Activated effector memory CD4-positive, alpha-beta T cell treated with anti-CD3 and anti-CD28 coated beads, Interleukin-2, amount 50 U/mL, for 16 hours (primary cell): ENCODE measurements at places on chromosomes 4 and X.

- DNase-seq = no peak
Measured at GRCh38 chr4:139791681-139792080, 126.1 kb downstream of the MGST2 start.

DNA sequence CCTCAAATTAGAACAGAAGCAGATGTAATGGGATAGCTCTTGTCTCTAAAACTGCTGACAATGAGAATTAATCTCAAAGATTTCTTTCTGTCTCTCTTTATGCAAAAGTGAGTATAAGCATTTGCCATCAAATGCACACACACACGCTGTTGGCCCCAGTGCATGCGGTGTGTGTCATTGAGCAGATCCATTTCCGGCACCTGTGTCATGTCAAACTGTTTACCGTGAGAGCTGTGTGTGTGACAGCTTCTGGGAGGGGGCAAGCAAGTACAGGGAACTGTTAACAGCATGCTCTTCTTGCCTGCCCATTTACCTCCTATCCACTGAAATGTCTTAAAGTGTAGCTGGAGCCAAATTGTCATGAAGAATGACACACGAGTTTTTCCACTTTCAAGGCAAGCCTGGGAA, 297.9 kb upstream of the FAT4 start:
- no peak for DNase-seq

DNA sequence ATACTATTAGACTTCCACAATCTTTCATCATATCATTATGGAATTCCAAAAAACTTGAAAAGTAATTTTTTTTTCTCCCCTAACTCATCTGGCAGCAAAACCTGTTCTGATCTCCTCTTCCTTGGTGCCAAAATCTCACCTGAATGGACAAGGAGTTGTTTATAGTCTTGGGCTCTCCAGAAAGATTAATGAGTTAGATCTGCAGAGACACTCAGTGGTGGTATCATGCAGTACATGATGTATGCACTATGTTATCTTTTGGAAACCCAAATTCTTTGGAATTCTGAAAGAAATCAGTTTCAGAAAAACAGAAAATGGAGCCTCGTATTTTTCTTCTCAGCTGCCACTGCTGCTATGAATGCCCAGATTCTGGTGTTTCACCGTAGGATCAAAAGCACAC, 11.7 kb downstream of the GPM6B start:
- DNase-seq = no peak

DNA sequence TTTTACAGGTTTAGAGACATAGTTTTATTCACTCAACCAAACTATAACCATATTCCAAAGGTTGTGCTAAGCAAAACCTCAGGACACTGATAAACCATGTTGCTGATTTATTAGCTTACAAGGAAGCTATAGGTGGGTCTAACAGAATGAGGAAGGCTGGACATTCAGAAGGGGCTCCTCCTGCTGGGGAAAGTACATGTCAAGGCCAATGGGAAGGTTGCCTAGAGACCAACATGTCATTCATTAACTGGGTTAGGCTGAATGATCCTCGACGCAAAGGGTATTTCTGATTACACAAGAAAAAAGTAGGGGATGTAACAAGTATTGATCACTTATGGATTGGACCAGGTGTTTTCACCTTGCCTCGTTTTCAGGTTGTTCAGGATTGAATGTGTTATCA, 30.3 kb downstream of the SLC10A6 start:
- DNase-seq = no peak

DNA sequence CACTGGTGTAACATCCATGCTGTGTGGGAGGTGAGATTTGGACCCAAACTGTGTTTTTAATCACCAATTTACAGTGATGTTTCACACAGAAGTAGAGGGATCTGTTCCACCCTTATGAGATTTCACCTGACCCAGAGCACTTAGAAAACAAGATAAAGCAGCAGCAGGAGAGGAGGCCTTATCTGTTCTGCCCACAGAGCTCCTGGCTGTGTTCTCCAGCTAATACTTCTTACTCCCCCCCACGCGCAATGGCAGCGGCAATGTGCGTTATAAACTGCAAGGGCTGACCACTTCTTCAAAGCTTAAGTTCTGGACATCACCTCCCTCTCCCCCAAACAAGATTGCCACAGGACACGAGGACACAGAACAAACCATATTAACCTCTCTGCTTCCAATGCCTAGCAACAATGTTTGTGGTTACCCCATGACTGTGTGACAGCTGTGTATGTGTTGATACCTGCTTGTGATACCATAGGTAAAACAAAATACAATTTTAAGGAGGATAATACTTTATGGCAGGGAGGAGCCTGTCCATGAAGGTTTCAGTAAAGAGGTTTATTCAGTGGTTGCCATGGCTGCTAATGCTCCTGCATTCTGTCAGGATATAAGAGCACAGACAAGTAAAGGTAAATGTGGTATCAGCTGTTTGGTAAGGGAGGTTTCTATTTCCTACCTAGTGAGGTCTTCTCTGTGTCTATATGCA, 210.0 kb downstream of the SOWAHB start:
- no peak for DNase-seq

DNA sequence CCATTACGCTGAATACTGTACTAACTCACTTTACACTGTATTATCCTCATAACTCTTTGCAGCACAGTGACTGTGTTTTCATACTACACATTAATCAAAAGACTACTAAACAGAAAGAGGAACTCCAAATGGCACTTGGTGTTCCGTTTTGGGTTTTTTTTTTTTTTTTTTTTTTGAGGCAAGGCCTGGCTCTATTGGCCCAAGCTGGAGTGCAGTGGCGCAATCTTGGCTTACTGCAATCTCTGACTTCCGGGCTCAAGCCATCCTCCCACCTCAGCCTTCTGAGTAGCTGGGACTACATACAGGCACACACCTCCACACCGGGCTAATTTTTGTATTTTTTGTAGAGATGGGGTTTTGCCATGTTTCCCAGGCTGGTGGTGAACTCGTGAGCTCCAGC, 10.7 kb downstream of the KLHL8 start:
- no peak for DNase-seq

DNA sequence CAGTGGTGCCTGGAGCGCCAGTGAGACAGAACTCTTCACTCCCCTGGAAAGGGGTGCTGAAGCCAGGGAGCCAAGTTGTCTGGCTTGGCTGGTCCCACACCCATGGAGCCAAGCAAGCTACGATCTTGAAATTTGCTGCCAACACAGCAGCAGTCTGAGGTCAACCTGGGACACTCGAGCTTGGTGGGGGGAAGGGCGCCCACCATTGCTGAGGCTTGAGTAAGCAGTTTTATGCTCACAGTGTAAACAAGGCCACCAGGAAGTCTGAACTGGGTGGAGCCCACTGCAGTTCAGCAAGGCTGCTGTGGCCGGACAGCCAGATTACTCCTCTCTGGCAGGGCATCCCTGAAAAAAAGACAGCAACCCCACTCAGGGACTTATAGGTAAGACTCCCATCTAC, 149.5 kb downstream of the EDA2R start:
- DNase-seq = no peak

- DNase-seq = no peak
Measured at GRCh38 chrX:125289209-125289608, 30.5 kb upstream of the TEX13C start.

- no peak for DNase-seq
Measured at GRCh38 chr4:27101126-27101525, 240.5 kb downstream of the STIM2 start.

- no peak for DNase-seq
Measured at GRCh38 chrX:103362474-103362873, 6.2 kb downstream of the TCEAL9 start.

DNA sequence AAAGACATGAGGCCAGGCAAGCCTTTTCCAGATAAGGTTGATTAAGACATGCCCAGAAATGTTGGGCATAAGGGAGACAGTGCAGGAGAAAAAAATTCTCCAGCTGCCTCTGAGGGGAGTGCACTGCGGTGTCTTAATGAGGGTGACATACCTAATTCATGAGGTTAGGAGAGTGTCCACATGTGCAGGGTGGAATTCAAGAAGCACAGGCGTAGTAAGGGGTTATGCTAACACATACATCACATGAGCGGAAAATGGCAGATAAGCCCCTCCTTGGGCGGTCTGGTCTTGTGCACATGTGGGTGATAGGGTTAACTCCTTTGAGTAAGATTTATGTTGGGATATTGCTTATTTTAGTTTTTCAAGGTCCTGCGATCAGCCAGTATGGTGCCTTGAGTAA, 122.4 kb downstream of the PHKA2 start:
- DNase-seq = no peak

DNA sequence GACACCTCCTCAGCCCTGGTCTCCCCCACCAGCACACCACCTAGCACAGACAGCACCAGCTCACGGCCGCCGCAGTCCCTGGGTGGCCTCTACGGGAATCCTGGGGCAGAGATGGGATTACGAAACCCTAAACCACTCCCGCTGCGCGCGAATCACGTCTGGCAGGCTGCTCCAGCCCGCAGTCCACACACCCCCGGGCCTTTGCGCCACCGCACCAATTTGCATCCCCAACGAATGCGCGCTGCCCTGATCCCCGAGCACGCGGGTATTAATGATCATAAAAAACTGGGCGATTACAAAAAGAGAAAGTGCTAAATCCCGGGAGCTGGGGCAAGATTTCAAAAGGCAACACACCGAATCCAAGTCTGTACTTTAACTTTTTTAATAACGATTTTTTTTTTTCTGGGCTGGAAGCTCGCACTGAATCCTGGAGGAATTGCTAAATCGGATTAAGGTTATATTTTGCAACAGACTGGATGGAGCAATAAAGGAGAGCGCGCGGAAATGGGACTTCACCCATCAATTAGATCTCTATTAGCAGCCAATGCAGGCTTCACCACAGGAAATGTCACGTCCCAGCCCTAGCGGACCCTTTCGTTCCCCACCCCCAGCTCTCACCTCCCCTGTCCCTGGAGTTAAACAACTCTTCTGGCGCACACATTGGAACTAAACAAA, 69.8 kb upstream of the TMEM33 start:
- no peak for DNase-seq

DNA sequence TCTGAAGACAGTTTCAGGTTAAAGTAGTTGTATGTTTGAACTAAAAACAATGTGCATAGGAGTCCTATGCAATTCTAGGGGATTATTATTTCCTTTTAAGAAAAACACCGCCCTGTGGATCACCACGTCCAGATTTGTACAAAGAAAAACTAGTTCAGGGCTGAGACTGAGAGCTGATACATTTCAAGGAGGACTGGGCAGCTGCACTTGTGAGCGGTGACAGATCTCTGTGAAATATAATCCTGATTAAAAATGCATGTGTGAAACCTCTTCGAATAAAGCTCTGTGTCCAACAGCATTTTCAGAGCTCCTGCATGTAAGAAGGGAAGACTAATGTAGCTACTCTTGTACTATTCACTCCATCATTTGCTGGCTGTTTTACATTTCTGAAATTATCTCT, 365.8 kb upstream of the PITX2 start:
- DNase-seq = no peak

DNA sequence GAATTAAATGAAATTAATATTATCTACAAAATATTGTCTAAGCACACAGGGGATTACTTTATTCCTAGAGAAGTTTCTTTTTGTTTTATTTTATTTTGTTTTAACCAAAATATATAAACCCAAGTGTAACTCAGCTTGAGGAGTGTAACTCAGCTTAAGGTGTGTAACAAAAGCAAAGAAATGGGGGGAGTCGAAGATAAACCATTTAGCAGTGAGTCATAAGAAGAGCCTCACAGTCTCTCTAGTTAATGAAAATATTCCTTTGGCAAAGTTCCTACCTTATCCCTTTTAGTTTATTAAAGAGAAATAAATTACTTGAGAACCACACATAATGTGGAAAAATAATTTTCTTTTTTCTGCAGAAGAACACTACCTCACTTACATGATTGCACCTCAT, 261.8 kb downstream of the KCTD8 start:
- no peak for DNase-seq

DNA sequence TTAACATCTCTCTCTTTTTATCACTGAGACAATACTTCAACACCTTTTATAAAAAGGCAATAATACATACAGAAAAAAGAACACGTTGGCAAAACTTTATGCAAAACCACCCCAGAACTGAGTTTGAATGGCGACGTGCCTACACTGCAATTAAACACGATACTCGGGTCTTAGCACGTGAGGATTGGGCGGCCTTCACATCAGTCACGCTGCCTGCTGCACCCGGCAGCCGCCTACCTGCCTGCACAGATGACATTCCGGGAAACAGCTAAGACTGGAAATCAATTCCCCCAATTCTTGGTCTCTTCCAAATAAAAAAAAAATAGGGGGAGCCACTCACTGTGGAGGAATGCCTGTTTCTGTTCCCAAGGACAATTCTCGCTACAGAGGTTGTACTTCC, 68.2 kb downstream of the NYX start:
- DNase-seq = no peak

DNA sequence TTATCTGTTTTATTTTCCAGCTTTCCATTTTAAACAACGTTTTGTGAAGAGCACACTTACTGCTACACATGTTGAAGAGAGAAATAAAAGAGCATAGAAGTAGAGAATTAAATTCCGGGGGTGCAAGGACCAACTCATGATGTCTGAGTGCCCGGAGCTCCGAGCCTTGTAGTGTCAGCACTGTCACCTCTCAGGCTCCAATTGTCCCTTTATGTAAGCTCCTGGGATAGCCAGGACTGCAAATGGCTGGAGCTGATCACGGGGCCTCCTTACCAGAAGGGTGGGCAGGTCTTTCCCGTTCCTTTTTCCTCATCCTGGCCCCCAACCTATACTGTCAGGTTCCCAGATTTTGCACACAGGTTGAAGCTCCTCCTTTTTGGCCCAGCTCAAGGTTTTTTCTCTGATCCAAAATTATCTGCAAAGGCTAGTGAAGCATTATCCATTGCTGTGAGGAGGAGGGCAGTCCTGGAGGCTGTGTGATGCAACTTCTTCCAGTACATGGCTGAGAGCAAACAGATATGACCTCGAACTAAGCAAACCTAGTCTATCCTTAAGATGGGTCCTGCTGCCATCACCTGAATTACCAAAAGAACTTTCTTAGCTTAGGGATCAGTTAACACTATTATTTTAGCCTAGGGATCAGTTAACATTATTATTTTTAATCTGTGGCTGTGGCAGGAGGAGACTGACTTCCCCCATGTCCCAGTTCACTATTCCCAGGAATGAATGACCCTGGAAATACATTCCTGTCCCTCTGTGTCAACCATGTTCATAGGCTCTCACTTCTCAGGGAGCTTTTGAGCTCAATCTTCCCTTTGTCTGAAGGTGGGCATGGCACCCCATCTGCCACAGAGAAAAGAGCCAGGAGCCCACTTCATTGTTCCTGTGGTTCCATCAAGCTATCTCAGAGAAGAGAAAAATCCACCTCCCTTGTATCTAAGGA, at the start of gene FGG:
Gene FGG, minus strand, starts transcription at position 185 of the 943 bp plus-strand sequence. Its CDS starts 47 bp downstream, at position 138.
- no peak for DNase-seq

DNA sequence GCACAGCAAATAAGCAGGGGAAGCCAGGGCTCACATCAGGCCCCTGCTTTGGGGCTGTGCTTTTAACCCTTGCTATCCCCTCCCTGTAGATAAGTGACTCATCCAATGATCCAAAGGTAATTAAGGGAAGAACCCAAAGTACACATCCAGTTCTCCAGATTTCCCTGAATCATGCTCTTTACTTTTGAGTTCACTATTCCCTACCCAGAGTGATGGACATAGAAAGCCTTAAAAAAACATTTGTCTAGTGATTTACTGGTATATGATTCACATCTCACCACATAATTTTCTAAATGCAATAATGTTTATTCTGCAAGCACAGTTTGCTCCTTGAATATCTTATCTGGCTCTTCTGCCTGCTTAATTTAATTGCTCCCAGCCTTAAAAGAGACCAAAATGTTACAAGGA, 136.2 kb downstream of the PPP3CA start:
- no peak for DNase-seq

- no peak for DNase-seq
Measured at GRCh38 chr4:159577241-159577640, 474.4 kb downstream of the RAPGEF2 start.

GRCh38 chrX:123169247-123169901, 14.7 kb upstream of the GRIA3 start:
- DNase-seq = no peak
